ENCODE measurements at places on chromosomes 1 and 21.

GRCh38 chr1:40651138-40651857 lies 14.2 kb downstream of the RIMS3 start:
- no peak for DNase-seq

DNA sequence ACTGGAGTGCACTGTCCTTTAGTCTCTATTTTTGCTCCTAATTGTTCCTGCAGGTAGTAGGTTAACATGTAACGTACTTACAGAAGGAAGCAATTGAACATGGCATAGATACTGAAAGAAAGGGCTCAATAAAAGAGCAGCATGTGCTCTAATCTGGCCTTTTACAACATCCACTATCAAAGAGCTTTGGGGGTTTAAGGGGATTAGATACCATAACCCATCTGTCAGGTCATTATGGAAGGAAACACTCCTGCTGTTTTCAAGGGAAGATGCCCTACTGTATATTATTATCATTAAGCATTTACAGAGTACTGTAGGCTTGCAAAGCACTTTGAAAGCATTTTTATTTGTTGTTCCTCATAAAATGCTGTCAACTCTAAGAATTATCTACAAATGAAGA lies 152.8 kb downstream of the TTLL7 start:
- no peak for DNase-seq

DNA sequence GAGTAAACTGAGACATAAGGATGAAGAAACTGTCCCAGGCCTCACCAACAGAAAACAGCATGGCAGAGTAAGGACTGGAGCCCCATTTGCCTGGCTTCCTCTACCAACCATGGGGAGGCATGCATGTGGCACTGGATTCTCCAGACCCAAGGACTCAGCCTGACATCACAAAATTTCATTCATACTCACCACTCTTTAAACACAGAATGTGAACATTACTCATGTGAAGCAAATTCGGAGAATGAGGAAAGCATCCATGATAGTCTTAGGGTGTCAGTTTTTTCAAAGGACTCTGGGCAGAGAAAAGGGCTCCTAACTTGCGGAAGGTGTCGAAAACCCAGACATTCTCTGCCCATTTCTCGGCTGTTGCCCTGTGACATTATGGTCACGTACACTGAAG lies 83.9 kb downstream of the PCNX2 start:
- DNase-seq: peak; percentile 18

DNA sequence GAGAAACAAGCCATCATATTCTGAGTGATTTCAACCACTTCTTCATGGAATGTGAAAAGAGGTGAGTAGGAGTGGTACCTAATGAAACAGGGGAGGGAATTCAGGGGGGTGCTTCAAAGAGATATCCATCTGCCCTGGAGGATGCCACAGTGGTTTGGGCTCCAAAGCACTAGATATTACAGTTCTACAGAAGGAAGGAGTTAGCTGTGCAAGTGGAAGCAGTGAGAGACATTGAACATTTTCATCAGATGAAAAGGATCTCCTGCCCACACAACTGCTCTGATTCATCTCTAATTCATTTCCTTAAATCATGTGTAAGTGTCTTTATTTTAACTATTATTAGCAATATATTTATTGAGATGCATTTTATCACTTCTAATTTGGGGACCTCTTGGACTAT lies 2.8 kb upstream of the RGS5 start:
- peak; percentile 54 for DNase-seq

GRCh38 chr1:71116729-71117128 lies 35.9 kb upstream of the ZRANB2 start:
- no peak for DNase-seq

DNA sequence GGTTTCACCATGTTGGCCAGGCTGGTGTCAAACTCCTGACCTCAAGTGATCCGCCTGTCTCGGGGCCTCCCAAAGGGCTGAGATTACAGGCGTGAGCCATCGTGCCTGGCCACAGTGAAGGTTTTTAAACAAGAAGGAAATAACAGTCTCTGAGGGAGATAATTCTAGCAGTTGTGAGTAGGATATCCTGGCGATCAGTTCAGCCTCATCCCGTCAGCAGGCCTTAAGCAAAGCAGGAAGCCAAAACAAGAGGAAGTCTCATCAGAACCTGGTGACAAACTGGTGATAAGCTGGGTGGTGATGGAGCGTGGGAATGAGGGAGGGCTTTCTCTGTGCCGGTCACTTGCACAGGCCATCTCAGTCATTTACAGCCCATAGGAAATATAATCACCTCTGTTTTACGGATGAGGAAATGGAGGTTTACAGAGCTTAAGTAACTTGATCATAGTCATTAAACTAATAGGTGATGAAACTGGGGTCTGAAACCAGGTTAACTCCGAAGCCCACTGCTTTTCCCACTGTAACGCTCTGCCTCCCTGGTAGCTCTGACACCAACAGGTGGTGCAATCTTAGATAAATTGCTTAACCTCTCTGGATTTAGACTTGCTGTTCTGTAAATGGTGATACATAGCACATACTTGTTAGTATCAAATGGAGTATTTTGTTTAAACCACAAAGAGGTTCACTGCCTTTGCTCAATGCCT lies 40.8 kb upstream of the A3GALT2 start:
- no peak for DNase-seq

DNA sequence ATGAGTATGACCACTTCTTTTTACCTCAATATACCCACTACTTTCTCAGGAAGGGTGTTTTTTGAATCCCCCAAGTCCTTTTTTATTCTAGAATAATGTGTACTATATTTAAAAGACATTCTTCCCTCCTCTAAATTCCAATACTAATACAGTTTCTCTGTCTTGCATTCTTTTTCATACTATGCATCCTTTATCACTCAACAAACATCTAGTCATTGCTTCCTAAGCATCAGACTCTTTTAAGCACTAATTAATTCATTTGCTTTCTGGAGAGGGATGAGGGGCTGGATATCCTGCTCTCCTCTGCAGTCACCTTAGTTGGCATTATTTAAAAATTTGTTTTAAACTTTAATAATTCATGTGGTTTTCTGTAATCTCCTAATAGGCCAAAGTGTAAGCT lies 838.8 kb downstream of the KCNT2 start:
- DNase-seq: no peak

Measured in iris pigment epithelial cell (primary cell).